Activated CD8-positive, alpha-beta memory T cell treated with anti-CD3 and anti-CD28 coated beads, Interleukin-2, amount 10 ng/mL, durations not matched to agents 7 days and 5 days (primary cell): ENCODE measurements at places on chromosomes 7 and 10. TPM values are rescaled to one million over a fixed set of nuclear protein-coding genes. Genes with fewer than 3 reads are reported as not detected.

DNA sequence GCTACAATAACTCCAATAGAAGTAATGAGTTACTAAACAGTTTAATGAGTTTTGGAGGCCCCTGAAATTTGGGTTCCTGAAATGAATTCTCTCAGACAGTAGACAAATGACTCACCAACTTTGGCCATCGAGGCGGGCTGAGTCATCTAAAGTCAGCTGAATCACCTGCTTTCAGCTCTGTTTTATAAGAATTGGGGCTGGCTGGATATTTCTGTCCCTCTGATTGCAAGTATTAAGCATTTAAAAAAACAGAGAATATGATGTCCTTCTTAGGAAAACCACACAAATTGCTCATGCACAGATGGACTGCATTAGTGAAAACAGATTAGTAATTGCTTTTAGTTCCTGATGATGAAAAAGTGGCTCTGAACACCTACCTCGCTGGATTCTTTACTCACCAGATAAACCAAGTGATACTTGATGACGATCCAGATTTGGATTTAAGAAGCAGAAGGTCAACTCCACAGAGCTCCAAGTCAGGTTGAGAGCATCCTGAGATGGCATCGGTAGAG, 59.1 kb downstream of the ZNF365 start:
- peak; percentile 78 for DNase-seq

The COMMD3 gene
- 70.6 TPM for total RNA-seq

DNA sequence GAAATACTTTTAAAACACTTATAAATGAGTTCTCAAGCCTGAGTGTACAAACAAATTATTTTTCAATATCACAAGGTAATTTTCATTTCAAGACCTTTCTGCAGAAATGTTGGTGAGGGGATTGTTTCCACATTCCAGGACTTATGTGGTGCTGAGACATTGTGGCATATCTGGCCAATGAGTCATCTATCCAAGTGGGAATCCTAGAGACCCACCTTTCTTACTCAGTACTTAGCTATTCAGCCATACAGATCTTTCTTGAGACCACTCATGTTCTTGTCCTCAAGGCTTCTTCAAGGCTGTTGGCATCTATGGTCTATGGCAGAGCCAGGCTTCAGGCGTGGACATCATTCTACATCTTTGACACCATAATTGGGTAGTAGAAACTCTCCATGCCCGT, 225.4 kb downstream of the DKK1 start:
- DNase-seq = no peak

The AKR1D1 gene
- not detected for total RNA-seq

GRCh38 chr7:5646846-5647245, 134.6 kb downstream of the RNF216 start:
- no peak for DNase-seq

GRCh38 chr7:101636822-101637623, 7.9 kb upstream of the MYL10 start:
- no peak for DNase-seq

The THNSL1 gene
- 4.6 TPM for total RNA-seq

- DNase-seq = no peak
Observed at GRCh38 chr10:11527691-11528255, 83.7 kb downstream of the USP6NL start.

The CYP2C19 gene
- total RNA-seq = not detected

- DNase-seq = no peak
Observed at GRCh38 chr7:18700147-18700546, 204.6 kb downstream of the HDAC9 start.

The BAG3 gene
- total RNA-seq = 13.0 TPM

DNA sequence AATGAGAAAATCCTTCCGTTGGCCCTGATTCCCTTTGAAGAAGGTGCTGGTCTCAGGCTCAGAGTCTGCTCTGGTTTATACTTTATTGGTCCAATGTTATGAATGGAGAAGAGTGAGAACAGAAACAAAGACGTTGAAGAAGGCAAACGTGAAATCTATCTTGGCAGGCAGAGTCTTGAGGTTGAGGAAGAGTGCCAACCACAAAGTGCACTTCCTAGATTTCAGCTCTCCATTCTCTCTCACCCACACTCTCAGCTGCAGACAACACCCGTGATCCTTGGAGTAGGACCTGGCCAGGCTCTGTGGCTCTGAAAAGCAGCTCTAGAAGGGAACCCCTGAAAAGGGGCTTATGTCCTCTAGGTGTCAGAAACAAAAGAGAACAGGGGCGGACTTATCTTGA, 128.9 kb upstream of the PLXNA4 start:
- DNase-seq = no peak

The EPHA1 gene
- total RNA-seq = 1.6 TPM

- DNase-seq = peak; percentile 85
Observed at GRCh38 chr10:102322914-102323313, 72.6 kb upstream of the NFKB2 start.

The TMEM140 gene
- total RNA-seq = 27.5 TPM

The KCNH2 gene
- total RNA-seq = not detected

The MINPP1 gene
- total RNA-seq = 8.0 TPM

- DNase-seq = no peak
Observed at GRCh38 chr7:35871856-35872255, 71.0 kb downstream of the SEPTIN7 start.

DNA sequence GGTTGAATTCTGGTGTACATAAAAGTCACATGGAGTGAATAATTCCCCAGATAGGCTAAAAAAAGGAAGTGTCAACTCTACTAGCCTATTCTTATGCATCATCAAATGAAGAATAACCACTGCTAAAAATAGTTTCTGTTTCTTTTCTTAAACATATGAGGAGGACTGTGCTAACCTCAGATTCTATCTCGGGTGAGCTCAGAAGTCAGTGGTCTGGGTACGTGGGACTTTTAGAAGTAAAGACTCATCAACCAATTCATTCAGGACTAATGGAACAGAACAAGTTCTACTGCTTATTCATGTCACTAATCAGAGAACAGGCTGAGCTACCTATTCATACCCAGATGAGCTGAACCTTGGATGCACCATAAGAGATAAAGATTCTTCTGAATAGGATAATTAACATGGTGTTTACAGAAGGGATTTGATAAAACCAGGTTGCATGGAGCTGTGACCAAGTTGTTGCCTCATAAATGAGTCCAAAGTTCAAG, 9.5 kb upstream of the ASAH2 start:
- DNase-seq = peak; percentile 78

DNA sequence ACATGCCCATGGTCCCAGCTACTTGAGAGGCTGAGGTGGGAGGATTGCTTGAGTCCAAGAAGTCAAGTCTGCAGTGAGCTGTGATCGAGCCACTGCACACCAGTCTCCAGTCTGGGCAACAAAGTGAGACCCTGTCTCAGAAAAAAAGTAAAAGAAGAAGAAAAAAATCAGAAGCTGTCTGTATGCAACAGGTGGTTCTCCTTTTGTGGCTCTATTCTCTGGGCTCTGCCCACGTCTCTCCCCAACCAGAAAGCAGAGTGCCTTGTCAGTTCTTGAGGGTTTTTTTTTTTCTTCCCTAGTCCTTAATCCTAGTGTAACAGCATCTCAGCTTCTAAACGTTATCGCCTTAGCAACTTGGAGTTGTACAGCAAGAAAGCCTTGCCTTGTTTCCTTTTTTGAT, 89.5 kb downstream of the PRKCQ start:
- DNase-seq = no peak

The TMEM213 gene
- 0.06 TPM for total RNA-seq

GRCh38 chr7:136976504-136977251, 108.2 kb downstream of the CHRM2 start:
- no peak for DNase-seq

The STK17A gene
- total RNA-seq = 84.9 TPM

GRCh38 chr10:100972115-100972903, 3.0 kb downstream of the SEMA4G start:
- DNase-seq = no peak

The SPAM1 gene
- not detected for total RNA-seq

GRCh38 chr10:98055841-98056516, 25.6 kb upstream of the CRTAC1 start:
- DNase-seq = peak; percentile 51

GRCh38 chr10:48656914-48657305, 27.8 kb upstream of the WDFY4 start:
- no peak for DNase-seq

- DNase-seq = no peak
Observed at GRCh38 chr10:70364772-70365091, 17.7 kb downstream of the LRRC20 start.

- DNase-seq = no peak
Observed at GRCh38 chr7:41834805-41835694, 132.2 kb upstream of the INHBA start.

DNA sequence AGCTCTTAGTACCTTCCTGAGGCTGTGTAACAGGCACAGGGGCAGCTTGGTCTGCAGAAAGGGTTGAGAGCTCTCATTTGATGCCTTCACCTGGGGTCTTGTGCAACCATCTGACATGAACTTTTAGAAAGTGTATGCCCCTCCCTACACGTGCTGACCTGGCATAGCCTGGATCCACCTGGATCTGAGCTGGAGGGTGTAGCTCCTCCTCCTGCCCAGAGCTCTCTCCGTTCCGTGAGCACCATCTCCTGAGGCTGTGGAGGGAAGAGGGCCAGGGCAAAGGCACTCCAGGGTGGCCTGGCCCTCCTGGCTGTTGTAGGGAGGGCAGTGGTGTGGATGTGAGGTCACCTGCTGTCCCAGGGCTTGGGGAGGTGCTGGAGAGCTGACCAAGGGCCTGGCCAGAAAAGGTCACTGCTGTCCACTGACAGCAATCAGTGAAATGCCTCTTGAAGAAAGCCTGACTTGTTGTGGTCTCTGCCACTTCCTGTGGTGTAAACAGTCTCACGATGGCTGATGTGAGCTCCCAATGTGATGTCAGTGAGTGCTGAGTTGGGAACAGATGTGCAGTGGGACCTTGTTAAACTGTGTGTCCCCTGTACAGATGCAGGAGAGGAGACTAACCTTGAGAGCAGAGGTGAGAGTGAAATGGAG, 23.0 kb downstream of the AMZ1 start:
- DNase-seq = peak; percentile 87

The CACNB2 gene
- total RNA-seq = not detected

The TRPV5 gene
- not detected for total RNA-seq

GRCh38 chr10:15459218-15459617, 88.1 kb upstream of the FAM171A1 start:
- no peak for DNase-seq

DNA sequence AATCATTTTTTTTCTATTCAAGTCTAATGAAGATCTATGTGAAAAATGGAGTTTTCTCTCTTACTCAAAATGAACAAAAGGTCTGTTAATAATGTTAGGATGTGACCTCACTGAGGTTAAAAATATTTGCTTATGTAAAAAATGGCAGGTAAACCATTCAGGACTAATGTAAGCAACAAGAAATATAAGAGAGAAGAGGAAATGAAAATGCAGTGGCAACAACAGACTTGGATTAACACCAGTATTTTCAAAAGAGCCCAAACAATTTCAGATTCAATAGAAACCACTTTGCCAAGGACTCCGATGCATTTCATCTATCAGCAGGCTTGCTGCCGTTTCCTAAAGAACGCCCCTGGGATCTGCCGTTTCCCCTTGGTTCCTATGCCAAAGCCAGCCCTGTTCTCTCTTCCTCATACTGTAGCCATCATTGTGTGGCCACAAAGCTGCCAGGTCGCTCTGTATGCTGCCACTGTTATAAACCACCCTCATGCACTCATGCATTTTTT, 66.4 kb downstream of the MTURN start:
- DNase-seq = no peak

GRCh38 chr7:55573234-55573900, 1.1 kb upstream of the VOPP1 start:
- DNase-seq = peak; percentile 35

The MSMB gene
- total RNA-seq = not detected

GRCh38 chr7:118657391-118658005, 433.0 kb downstream of the ANKRD7 start:
- DNase-seq = no peak

DNA sequence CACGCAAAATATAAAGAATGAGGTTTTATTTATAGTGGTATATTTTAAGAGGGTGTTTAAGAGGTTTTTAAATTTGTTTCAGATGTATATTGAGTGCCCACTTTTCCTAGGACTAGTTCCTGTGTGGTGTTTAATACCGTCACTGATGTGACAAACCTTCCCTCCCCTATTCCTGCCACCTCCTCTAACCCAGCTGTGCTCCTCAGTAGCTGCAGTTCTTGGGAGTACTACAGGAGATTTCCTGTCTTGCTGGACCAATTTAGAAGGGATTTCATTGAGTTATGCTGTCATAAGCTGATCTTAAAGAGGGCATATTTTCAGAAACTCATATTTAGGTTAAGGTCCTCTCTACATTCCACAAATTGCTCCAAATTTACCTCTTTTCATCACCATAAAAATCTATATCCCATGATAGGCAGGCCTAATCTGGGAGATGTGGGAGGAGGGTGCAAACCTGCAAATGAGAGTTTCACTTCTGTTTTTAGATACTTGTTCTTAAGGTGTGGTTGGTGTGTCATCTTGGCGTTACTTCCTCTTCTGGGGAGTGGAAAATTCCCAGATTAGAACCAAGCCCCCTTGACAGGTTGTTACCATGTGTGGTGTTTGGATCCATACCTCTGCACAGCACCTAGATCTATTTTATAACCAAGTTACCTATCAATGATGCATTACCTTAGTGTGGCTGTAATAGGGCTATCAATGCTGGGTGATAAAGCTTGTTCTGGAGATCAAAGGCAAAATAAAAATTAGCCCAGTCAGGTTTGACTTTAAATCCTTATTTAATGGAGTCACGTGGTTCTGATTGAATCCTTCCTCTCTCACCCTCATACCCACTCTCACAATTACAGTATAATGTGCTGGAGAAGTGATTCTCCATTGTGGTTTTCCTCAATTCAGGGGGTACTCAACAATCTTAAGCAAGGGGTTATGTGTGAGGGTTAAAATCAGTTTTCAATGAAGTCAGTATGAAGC, 141.1 kb downstream of the CDK14 start:
- no peak for DNase-seq

DNA sequence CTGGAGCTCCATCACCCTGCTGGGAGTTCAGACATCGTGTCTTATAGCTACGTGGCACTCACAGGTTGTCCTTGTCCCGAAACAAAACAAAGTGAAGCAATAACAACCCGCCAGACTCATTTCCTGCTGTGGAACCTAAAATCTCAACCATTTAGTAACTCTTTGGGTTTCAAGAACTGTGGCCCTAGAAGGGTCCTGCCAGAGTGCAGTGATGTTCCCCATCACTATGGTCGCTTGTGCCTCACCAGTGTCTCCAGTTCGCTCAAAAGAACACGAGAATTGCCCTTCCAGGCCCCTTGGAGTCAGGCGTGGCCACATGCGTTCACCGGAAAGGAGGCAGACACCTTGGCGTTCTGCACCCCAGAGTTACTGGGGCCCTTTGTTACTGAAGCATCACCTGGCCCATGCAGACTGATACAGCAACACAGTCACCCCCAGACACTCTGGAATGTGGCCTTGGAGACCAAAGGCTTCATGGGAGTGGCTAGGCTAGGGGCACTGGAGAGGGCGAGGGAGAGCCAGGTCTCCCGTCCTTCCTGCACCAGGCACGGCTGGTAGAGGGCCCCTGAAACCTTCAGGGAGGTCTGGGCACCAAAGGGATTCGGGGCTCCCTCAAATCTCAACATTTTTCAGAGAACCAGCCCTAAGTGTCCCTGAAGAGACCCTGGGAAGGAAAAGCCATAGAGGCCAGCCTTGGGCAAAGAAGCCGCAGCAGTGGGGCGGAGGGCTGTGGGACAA, 908 bp downstream of the CRYGN start:
- no peak for DNase-seq

The GDF2 gene
- not detected for total RNA-seq

The SYCE1 gene
- 1.4 TPM for total RNA-seq
